ENCODE measurements at places on chromosomes 13 and 19.

DNA sequence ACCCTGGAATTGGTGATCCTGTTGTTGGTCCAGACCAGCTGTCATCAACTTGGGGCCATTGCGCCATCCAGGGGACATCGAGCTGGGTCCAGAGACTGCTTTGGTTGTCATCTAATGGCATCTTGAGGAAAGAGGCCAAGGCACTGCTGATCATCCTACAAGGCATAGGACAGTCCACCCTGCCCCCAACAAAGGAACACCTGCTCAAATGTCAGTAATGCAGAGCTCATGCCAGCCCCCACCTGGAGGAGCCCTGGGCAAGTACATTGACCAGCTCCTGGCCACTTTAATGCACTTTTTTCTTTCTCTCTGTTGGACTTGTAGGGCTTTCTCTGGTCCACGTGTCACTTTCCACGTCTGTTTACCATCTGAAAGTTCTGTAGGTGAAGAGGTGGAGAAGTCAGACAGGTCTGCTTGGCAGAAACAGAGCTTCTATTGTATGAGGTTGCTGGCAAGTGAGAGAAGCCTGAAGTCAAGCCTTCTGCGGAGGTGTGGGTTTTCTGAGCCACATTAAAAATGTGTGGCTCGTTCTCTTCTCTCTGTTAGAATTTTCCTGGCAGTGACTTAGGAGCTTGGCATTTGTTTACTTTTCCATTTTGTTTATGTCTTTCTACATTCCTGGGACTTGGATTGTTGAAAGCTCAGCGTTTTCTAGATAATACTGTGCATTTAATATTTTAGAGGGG lies 124.0 kb upstream of the RNF113B start:
- DNase-seq = no peak

DNA sequence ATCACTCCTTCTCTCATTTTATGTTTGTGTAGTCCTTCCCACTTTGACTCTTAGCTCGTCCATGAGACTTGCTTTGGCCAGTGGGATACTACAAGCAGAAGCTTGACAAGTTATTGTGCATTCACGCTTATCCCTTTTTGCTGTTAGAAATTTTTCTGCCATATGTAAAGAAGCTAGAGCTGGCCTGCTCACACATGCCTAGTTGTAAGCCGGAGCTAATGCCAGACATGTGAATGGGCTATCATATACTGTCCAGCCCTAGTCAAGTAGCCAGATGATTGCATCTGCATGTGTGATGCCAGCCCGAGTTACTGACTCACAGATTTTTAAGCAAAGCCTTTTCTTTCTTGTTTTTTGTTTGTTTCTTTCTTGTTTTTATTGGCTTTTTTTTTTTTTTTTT lies 460.7 kb downstream of the TDRD3 start:
- DNase-seq = no peak

DNA sequence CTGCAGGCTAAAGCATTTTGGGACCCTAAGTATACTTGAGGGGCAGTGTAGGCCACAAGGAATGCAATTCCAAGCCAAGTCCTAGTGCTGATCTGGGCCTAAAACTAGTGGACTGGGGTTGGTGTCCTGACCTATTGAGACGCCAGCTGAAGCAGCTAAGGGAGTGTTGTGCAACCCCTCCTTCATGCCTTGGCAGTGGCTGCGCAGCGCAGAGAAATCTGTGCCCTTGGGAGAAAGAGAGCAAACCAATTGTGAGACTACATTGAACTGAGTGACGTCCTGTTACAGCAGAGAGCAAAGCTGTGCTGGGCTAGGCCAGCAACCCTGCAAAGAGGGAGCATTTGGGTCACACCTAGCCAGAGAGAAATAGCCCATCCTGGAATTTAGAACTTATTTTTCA lies 2715.0 kb upstream of the PCDH20 start:
- DNase-seq = no peak

GRCh38 chr19:17577457-17578097 lies 22.1 kb downstream of the COLGALT1 start:
- DNase-seq = no peak

DNA sequence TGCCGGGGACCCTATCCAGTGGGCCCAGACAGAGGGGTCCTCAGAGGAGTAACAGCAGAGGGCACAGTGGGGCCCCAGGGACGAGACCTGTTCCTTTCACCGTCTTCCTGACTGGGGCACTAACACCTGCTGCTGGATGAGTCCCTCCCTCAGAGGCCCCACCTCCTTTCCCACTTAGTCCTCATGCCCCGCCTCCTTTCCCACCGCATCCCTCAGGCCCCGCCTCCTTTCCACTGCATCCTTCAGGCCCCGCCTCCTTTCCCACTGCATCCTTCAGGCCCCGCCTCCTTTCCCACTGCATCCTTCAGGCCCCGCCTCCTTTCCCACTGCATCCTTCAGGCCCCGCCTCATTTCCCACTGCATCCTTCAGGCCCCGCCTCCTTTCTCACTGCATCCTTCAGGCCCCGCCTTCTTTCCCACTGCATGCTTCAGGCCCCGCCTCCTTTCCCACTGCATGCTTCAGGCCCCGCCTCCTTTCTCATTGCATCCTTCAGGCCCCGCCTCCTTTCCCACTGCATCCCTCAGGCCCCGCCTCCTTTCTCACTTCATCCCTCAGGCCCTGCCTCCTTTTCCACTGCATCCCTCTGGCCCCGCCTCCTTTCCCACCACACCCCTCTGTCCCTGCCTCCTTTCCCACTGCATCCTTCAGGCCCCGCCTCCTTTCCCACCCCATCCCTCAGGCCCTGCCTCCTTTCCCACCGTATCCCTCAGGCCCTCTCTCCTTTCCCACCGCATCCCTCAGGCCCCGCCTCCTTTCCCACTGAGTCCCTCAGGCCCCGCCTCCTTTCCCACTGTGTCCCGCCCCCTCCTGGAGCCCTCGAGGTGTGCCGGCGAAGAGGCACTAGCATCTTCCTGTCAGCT lies 6.7 kb downstream of the SPPL2B start:
- DNase-seq = no peak

DNA sequence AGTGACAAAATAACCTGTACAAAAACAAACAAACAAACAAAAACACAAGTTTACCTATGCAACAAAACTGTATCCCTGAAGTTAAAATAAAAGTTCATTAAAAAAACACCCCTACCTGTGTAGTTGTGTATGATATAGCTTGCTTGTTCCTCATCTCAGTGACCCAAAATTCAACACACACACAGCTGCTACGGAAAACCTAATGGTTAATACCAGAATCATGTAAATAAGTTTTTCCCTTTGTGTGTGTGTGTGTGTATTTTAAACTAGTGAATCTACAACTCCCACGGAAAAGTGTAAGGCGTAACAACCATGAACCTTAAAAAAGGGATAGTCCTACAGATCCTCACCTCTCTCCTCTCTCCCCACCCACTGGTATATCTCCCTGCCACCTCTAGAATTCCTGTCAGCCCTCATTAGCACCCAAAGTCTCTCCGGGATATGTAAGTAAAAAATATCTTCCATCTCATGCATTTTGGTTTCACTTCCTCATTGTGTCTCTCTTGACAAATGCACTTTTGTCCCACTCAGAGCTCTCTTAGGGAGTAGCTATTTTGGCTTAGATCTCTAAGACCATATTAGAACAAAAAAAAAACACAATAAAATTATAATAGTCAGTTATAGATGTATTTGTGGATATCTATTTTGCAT lies 2236.5 kb downstream of the PCDH9 start:
- DNase-seq = no peak

DNA sequence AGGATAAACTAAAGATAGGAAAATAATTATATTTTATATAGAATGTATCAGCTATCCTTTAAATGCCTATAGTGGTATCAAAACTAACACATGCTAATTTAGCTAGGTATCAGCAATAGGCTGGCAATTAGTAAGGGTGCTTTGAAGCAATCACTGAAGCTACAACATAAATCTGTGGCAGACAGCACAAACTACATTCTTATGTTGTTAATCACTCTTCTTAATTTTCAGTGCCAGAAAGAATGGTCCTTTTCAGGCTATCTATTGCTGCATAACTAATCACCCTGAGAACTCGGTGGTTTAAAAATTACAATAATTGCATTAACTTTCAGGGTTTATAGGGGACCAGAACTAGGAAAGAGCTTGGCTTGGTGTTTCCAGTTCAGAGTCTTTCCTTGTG lies 963.1 kb downstream of the EFNB2 start:
- DNase-seq = no peak

GRCh38 chr19:8573316-8573715 lies 3.9 kb downstream of the MYO1F start:
- DNase-seq = no peak

GRCh38 chr13:106752584-106753170 lies 184.7 kb upstream of the ARGLU1 start:
- DNase-seq = no peak

Data from stimulated activated CD4-positive, alpha-beta T cell treated with anti-CD3 and anti-CD28 coated beads, Interleukin-1b, Interleukin-23, amount 100 ng/mL, for 1 hour (primary cell).